ENCODE measurements at places on chromosomes 12 and 14.

- DNase-seq = no peak
Measured at GRCh38 chr12:94080341-94081009, 67.9 kb upstream of the PLXNC1 start.

DNA sequence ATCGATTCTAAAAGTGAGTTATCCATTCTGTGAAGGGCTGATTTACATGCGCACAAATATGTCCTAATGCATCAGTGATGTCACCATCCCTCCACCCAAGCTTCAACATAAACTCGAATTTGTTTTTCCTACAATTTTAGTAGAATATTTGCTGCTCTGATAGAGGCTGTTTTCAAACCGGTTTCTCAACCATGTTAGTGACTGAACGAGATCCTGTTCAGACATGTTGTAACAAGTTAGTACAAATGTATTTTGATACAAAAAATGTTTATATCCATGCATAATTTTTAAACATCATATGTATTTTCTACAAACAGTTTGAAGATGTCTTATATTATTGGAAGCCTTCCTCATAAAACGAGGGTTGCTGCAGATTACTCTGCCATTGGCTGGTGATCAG, 12.7 kb upstream of the PRB2 start:
- DNase-seq = no peak

GRCh38 chr12:12456637-12457036, 99.8 kb downstream of the BORCS5 start:
- no peak for DNase-seq

DNA sequence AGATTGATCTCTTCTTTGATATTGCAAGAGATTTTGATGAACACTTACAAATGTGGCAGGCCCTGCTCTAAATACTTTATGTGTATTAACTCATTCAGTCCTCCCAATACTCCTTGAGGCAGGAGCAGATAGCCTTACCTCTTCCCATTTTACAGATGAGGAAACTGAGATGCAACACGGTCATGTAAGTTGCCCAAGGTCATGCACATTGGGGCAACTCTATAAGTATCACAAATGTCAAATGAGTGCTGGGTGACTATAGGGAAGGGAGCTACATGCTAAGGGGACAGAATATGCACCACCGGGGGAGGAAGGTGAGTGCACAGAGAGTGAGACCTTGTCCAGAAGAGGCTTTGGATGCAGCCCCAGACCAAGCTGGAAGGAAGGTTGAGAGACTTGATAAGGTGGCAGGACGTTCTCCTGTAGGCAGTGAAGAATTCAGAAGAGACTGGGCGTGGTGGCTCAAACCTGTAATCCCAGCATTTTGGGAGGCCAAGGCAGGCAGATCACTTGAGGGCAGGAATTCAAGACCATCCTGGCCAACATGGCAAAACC, 132.3 kb upstream of the PWP1 start:
- DNase-seq = no peak

GRCh38 chr14:31449971-31450610, 7.2 kb downstream of the DTD2 start:
- DNase-seq = no peak

DNA sequence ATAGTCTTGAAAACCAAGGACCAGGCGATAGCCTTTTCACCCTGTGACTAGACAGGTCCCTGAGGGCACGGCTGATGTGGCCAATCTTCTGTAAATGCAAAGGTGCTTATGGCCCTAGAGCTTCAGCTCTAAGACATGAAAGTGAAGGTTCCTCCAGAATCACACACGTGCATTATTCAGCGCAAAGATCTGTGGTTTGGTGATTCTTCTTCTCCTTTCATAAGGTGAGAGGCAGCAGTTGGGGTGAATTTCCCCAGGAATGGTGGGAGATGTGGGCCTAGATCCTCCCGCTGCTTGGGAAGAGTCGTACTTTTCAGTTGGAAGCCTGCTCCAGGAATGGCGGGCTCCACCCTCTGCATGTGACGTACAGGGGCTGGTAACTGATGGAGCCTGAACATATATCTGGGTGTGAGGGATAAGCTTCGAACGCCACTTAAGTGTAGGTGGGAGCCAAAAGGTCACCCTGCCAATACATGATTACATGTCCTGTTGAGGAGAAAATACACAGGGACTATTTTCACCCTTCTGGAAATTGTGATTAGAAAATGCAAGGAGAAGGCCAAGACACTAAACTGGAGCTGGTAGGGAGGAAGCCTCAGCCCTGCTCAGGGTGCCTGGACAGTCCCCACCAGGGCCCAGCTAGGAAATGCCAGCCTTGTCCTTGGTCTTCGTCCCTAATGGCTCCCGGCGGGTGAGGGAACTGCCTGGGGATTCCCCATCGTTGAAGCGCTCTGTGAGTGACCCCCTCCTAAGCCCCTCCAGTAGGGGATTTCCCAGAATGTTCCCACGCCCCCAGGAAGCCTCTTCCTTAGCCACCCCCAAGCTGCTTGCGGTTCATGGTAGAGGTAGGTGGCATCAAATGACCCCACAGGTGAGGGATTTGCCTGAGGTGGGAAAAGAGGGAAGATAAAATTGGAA, 17.6 kb downstream of the BATF start:
- peak; percentile 59 for DNase-seq

DNA sequence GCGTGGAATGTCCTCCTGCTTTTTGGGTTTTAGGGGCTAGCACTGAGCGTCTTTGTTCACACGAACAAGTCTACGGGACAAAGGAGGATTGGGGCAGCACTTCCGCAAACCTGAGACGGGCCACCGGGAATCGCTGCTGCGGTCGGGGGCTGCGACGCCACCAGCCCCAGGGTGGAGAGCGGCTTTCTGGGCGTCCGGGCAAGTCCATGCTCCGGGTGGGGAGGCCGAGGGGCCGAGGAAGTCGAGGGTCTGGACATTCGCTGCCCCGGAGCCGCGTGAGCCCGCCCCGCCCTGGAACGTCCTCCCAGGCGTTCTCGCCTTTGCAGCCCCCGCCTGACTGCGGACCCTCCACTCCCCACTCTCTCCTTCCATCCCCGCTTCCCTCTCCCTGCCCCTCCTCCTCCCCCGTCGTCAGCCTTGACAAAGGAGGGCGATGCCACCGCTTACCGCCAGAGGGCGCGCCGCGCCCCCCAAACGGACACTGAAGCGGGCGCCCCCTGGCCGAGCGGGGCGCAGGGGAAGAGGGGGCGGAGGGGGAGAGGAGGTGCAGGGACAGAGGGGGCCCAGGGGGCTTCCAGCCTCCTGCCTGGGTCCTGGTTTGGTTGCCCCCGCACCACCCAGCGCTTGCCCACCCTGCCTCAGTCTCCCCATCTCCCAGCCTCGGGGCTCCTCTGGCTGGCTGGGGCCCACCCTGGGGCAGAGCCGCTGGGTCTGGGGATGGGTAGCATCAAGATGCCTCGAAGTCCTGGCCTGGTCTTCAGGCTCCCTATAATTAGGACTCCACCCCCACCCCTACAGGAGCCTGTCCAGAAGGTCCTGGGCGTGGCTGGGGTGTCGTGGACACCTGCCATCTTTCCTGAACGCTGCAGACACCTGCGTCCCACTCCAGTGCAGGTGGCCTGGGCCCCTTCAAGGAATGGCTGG, 39.1 kb upstream of the INF2 start:
- peak; percentile 53 for DNase-seq

- no peak for DNase-seq
Measured at GRCh38 chr12:23462546-23462945, 486.9 kb downstream of the SOX5 start.

GRCh38 chr14:61508526-61508925, 186.8 kb upstream of the HIF1A start:
- no peak for DNase-seq

DNA sequence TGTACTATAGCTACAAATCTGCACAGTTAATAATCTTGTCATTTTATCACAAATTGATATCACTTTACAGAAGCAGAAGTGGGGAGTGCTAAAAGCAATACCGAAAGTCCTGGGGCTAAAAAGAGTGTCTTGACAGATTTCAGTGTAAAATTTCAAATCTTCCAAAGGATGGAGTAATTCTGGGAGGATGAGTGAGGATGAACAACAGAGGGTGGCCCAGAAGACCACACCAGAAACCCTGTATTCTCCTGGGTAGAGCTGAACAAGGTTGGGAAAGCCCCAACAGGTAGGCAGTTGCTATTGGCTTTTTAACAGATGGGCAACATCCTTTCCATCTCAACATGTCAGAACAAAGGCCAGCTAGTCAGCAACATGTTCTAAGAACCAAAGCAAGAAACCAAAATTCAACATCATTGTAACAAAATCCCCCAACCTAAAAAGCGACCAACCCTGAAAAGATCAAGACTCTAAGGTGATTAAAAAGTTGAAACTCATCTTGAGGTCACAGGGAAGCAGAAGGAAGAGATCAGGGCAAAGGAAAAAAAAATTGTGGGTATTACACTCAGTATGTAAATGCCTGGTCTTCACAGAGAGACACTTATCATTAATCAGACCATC, 38.8 kb downstream of the CBX5 start:
- DNase-seq = no peak

- DNase-seq = no peak
Measured at GRCh38 chr14:76163668-76164363, 12.1 kb downstream of the GPATCH2L start.

DNA sequence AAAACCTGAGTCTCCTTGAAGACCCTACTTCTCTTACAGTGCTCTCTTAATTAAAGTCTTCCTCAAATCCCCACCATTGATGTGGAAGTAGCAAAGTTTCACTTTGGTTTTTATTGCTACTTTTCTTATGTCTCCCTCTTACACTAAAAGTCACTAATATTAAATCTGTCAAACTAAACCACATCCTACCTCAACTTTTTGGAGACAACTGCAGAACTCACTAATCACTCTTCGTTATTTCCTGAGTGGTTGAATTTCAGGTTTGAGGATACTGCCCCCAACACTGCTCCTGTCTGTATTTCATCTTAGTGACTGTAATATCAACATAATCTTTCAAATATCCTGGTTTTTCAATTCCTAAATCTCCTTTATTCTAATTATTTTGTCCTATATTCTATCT, 213.0 kb upstream of the PDE3A start:
- DNase-seq = no peak

GRCh38 chr14:63614679-63615363, 26.9 kb downstream of the WDR89 start:
- DNase-seq = no peak

- no peak for DNase-seq
Measured at GRCh38 chr12:80017261-80017870, 82.0 kb upstream of the OTOGL start.

DNA sequence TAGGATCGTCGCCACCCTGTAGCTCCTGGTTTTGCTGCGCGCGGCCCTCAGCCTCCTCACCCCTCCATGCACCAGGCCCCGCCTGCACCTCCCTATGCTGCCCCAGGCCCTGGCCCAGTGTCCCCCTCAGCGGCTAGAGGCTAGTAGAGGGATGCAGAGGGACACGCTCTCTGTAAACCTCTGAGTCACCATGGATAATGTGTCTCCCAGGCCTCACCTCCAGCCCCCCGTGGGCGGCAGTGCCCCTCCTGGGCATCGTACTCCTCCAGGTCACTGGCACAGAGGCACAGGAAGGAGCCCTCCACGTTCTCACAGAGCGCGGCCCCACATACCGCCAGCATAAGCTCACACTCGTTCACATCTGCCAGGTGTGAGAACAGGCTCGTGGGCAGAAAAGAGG, 12.3 kb downstream of the ISCA2 start:
- no peak for DNase-seq

DNA sequence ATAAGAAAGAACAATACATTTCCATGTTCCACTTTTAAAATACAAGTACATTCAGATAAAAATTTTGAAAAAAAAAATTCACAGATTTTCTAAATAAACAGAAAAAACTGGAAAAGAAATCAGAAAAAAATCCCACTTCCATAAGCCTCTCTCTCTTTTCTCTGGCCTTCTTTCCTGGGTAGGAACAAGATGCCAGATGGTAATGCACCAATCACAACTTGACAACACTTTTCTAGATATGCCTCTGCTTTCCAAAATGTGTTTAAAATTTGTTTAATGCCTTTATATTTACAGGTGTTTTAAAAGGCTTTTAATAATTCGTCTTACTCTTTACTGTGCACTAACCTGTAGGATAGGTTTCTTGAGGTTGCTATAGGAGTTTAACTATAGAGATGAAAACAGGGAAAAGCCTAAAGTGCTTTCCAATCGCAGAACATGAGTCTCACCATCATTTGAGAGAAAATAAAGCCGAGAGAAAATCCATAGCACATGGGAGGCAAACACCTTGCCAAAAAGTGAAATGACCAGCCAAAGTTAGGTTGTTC, 74.2 kb downstream of the TMTC1 start:
- no peak for DNase-seq

DNA sequence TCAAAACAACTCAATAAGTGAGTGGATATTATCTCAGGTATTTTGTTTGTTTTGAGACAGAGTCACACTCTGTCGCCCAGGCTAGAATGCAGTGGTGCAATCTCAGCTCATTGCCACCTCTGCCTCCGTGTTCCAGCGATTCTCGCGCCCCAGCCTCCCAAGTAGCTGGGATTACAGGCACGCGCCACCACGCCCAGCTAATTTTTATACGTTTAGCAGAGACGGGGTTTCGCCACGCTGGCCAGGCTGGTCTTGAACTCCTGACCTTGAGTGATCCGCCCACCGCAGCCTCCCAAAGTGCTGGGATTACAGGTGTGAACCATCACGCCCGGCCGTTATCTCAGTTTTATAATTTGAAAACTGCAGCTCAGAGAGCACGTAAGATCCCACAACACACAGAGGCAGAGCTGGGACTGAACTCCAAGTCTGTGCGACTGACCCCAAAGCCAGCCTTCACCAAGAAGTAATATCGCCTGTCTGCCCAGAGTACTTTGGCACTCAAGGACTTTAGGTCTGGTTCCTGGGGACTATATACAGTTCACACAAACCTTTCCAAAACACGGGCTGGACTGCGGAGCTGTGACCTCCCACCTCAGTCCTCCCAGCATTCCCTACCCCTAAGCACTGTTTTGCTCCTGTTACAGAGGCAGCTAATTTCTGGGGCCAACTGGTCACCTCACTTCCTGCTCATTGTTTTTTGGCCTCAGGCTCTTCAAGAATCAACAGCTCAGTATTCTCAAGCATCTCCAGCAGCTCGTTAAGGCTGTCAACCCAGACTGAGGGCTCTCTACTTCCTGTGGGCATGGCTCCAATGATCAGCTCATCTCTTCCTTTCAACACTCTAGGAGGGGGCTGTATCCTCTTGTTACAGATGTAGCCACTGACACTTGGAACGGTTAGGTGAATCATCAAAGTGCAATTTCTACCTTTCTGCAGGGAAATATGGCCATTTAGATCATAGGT, 22.5 kb downstream of the TESC start:
- DNase-seq = no peak

- peak; percentile 31 for DNase-seq
Measured at GRCh38 chr12:46265734-46266133, 3.1 kb downstream of the SLC38A1 start.

GRCh38 chr14:33811721-33812120, 139.2 kb downstream of the EGLN3 start:
- DNase-seq = no peak

Data from stimulated activated CD4-positive, alpha-beta T cell treated with anti-CD3 and anti-CD28 coated beads, Interleukin-1b, Interleukin-23, amount 100 ng/mL, for 48 hours (primary cell).